ENCODE measurements at places on chromosomes 1 and 21.
A peak's percentile ranks its signal among the peaks of the same experiment; 100 is the strongest.

DNA sequence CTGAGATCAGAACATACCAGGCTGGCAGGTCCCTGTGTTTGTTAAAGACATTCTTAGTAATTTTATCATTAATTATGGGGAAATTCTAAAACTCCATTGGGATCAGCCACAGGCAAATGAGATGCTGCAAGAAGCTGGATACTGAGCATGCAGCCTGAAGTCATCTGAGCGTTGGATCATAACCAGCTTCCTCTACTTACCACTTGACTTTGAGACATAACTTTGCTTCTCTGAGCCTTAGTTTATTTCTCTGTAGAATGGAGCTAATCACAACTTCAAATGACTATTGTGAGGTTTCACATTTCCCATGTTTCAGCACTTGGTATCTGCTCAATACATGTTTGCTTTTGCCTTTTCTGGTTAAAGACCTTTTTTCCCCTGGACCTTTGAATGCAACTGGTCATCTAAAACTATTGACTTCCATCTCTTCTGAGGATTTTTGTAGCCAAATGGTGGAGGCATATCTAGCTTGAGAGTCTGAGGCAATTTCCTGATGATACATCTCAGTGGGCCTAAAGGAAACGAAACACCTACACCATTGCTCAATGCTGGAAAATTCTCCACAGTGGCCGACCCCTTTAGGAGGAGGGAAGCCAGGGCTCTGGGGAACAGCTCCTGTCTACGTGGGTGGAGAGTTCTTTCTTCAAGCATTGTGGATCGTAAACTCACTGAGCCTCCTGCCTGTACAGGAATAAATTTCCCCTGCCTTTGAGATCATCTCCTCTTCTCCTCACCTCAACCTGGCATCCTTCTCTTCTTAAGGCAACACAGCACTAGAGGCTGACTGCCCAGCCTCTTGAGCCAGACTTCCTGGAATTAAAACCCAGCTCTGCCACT is 109.1 kb upstream of the HOOK1 start:
- DNase-seq = peak; percentile 93

- DNase-seq = no peak
Observed at GRCh38 chr21:18620436-18620835, 216.9 kb upstream of the TMPRSS15 start.

GRCh38 chr1:89360716-89361115 is 3.1 kb upstream of the GBP6 start:
- no peak for DNase-seq

GRCh38 chr21:32215306-32215685 is 63.6 kb downstream of the MIS18A start:
- no peak for DNase-seq

GRCh38 chr1:186623551-186623950 is 56.7 kb downstream of the PTGS2 start:
- DNase-seq = no peak

GRCh38 chr1:168136709-168137514 is at the start of gene GPR161:
TSS of gene GPR161 (minus strand) at chr1:168136930. CDS start at chr1:168104850, 32,080 bp downstream.
- DNase-seq = peak; percentile 36

- no peak for DNase-seq
Observed at GRCh38 chr21:20760221-20760620, 238.0 kb upstream of the NCAM2 start.

DNA sequence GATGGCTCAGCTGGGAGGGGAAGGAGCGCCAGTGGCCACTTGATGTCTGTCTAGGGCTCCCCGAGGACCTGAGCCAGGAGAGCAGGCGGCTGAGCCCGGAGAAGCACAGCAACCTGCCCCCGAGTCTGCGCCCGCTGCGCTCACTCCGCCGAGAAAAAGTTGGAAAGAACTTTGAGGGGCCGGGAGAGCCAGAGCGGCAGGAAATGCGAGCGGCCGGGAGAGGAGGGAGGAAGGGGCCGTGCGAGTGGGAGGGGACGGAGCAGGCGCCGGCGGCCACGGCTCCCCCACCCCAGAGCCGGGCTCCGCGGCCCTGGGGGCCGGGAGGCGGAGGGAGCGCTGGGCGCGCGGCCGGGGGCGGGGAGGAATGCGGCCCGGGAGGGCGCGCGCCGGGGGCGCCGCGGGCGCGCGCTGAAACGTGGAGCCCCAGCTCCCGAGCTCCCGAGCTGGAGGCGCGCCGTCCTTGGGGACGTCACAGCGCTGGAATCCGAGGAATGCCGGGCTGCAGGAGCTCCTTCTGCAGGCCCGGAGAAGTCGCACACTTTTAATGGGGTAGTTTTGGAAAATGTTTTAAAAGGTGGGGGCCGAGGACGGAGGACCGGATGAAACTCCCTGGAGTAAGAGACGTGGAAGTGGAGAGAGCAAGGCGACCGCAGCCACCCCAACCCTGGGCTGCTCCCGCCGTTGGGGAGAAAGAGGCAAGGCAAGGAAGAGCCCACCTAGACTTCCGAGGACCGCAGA is at the start of gene PTPN14:
Gene PTPN14, minus strand, starts transcription at position 167 of the 738 bp plus-strand sequence. CDS start 86,799 bp downstream, outside the sequence.
- peak; percentile 96 for DNase-seq

- no peak for DNase-seq
Observed at GRCh38 chr1:101465941-101466340, 229.1 kb downstream of the S1PR1 start.

DNA sequence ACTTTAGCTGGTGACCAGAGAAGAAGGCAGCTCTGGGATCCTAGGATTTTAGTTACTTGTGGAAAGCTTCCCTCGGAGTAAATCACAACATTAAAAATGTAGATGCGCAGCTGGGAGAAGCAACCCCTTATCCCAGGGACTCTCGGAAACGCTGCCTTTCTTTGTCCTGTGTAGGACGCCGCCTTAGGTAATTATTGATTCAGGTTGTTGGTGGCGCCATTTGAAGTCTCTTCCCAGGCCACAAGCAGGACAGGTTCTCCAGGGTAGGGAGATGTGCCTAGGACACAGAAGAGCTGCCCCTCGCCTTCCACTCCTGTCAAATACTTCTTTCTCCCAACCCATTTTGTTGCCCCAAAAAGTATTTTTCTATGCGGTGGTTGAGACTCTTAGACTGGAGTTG is 10.3 kb downstream of the SLC37A1 start:
- no peak for DNase-seq

DNA sequence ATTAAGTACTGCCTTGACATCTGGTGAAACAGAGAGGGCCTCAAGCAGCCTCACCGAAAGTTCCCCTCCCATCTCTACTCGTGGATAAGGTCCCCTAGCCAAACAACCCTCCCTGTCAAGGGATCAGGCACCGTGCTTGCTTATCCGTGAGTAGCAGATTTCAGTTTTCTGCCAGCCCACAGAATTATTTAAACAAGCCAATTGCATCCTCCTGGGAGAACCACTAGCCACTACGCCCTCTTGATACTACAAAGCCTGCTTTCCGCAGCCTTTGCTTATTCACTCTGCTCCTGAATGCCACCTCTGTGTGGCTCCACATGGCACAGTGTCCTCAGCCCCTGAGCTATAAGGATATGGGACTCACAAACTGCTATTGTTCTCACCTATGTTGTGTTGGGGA is 5.9 kb upstream of the TFF2 start:
- DNase-seq = no peak

- DNase-seq = no peak
Observed at GRCh38 chr1:25205786-25206185, 26.5 kb downstream of the SYF2 start.

- no peak for DNase-seq
Observed at GRCh38 chr1:201557572-201557958, 18.6 kb downstream of the NAV1 start.

DNA sequence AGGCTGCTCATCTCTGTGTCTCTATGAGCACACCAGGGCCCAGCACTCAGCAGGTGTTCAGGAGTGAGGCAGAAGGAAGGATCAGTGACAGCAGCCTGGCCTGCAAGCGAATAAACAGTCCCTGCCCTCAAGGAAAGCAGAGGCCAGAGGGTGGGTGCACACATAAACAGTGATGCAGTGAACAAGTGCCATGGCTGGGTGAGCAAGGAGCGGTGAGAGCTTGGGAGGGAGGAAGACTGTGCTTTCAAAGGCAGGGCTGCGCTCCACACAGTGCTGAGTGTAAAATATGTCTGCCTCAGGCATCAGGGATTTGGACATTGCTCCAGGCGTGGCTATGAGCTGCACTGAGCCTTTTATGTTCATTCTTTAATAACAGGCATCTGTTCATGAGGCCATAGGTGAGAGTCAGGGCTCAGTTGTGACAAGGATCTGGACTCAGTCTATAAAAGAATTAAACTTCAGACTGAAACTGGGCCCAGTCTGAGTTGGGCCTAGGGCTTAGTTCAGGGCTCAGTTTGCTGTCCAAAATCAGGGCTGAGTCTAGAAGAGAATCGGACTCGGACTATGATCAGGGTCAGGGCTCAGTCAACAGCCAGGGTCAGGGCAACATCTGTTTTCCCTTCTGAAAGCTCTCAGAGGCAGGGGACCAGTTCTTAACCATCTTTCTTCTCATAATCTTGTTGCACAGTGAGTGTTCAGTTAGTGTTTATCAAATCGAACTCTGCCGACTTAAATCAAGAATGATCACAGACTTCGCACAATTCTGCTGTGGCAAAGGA is 213.7 kb downstream of the FOXD2 start:
- no peak for DNase-seq

DNA sequence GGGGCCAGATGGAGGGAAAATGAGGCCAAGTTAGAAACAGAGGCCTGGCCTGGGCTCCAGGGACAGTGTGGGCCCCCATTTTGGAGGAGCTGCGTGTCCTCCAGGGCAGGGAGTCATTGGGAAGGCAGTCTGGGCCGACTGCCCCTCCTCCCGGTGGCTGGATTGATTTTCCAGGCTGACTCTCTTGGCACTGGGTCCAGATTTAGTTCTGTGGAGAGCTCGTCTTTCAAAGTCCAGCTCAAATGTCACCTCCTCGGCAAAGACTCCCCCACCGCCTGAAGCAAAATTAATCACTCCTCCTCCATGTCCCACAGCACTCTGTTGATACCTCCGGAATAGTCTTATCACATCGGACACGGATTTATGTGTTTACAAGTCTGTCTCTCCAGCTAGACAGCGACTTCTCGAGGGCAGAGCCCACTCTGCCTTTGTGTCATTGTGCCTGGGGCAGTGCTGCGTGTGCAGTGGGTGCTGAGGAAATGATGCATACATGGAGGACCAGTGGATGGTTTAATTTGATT is 175.1 kb downstream of the CAMTA1 start:
- DNase-seq = peak; percentile 45

GRCh38 chr1:6000444-6001288 is 8.4 kb upstream of the NPHP4 start:
- DNase-seq = no peak

GRCh38 chr1:65049941-65050713 is 83.8 kb upstream of the JAK1 start:
- DNase-seq = no peak

DNA sequence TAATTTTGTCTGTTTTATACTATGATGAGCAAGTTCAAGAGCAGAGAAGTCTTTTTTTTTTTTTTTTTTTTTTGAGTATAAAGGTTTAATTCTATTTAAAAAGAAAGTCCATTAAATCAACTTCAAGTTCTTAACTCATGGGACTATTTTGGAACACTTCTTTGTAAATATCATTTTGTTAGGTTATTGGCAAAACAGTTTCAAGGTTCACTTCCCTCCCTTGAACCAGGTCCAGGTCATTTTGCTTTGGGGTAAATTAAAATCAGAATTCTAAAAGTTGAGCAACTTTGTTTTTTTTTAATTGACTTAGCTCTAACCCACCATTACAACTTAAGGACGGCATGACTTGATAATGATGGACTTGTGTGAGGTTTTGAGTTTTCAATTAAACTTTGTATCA is 72.3 kb downstream of the WLS start:
- DNase-seq = no peak

DNA sequence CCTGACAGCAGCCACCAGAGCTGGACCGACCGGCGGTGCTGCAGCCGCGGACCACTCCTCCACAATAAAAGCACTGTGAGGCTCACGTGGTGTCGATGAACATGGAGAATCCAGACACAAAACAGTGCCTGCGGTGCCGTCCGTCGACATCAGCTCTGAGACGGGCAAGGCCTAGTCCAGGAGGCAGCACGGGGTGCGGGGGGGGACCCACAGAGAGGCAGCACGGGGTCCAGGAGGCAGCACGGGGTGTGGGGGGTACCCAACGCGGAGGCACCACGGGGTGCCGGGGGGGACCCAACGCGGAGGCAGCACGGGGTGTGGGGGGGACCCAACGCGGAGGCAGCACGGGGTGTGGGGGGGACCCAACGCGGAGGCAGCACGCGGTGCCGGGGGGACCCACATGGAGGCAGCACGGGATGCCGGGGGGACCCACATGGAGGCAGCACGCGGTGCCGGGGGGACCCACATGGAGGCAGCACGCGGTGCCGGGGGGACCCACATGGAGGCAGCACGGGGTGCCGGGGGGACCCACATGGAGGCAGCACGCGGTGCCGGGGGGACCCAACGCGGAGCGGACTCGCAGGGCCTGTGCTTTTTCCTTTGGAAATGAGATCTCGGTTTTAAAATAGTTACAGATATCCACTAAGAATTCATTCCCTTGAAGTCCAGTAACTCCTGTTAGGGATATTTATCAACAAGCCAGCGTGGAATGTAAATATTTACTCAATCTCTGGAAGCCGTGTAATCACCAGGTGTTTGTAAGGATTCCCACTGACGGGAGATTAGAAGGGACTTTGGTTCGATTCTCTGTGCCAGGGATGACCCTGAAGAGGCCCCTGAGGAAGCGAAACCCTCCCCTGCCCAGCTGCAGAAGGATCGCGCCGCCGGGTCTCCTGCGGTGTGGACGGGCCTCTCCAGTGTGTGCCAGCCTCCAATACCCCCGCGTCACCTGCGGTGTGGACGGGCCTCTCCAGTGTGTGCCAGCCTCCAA is 52.1 kb downstream of the COL6A1 start:
- DNase-seq = peak; percentile 78

DNA sequence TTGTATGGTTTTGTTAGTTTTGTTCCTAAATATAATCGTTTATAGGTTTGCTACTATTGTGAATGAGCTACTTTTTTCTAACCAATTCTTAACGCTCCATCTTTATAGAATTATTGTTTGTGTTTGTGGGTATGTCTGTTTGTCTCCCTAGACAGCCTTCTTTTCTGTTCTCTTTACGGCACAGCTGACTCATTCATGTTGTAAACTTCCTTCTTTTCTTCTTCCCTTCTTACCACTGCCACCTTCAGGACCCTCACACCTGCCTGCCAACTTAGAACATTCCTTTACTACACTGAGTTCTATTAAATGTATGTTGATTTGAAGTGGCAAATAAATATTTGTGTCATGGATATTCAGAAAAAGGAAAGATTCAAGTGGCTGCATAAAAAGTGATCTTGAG is 29.1 kb downstream of the AK5 start:
- no peak for DNase-seq

DNA sequence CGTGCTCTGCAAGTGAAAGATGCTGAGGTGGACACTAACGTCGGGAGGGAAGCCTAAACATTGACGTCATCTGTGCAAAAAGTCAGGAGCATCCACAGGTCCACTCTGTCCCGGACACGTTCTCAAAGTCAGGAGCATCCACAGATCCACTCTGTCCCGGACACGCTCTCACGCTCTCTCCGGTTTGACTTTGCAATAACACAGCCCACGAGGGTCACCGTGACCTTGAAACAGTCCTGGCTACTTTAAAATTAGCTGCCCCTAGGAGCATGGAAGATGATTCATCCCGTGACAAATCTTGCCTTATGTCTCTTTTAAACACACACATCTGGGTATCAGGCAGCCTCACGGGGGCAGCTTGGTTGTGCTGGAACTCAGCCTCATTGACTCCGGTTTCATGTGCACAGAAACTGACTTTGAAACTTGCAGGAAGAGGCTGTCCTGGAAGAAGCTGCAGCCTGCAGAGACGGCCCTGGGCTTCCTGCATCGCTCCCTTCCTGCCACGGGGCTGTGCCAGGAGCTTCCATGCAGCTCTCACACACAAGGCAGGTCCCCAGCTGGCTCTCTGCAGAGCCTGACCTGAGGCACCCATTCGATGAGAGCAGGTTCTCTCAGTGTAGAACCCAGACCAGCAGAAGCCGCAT is 18.1 kb upstream of the COL18A1 start:
- DNase-seq = peak; percentile 97
